ENCODE measurements at places on chromosomes 5 and 9.

DNA sequence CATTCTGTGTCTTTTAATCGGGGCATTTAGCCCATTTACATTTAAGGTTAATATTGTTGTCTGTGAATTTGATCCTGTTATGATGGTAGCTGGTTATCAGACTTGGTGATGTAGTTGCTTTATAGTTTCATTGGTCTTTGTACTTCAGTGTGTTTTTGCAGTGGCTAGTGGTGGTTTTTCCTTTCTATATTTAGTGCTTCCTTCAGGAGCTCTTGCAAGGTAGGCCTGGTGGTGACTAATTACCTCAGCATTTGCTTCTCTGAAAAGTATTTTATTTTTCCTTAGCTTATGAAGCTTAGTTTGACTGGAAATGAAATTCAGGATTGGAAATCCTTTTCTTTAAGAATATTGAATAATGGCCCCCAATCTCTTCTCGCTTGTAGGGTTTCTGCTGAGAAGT, 156.9 kb downstream of the CNTLN start:
- no peak for DNase-seq

- DNase-seq: no peak
Measured at GRCh38 chr9:99626426-99626825, 195.3 kb upstream of the NR4A3 start.

- no peak for DNase-seq
Measured at GRCh38 chr9:81848472-81848871, 79.8 kb upstream of the SPATA31D4 start.

- no peak for DNase-seq
Measured at GRCh38 chr5:75042522-75042921, 9.8 kb downstream of the GCNT4 start.

GRCh38 chr5:75729321-75729720, 12.1 kb upstream of the POC5 start:
- no peak for DNase-seq

GRCh38 chr9:130768891-130769403, 66.1 kb upstream of the ABL1 start:
- no peak for DNase-seq

DNA sequence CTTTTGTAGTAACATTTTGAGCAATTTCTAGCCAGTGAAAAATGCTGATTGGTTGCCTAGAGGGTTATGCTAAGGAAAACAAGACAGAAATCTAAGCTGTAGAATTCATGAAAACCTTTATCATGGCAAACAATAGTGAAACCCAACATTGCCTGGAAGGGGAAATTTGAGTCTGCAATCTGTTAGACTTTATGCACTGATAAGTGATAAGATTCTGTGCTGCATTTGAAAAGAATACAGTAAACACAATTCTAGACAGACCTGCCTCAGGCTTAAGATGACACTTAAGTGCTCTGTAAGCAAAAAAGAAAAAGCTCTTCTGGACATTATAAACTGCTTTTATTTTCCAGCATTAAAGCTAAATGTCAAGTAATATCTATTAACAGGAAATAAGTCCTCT, 519.3 kb downstream of the ISL1 start:
- DNase-seq: no peak

DNA sequence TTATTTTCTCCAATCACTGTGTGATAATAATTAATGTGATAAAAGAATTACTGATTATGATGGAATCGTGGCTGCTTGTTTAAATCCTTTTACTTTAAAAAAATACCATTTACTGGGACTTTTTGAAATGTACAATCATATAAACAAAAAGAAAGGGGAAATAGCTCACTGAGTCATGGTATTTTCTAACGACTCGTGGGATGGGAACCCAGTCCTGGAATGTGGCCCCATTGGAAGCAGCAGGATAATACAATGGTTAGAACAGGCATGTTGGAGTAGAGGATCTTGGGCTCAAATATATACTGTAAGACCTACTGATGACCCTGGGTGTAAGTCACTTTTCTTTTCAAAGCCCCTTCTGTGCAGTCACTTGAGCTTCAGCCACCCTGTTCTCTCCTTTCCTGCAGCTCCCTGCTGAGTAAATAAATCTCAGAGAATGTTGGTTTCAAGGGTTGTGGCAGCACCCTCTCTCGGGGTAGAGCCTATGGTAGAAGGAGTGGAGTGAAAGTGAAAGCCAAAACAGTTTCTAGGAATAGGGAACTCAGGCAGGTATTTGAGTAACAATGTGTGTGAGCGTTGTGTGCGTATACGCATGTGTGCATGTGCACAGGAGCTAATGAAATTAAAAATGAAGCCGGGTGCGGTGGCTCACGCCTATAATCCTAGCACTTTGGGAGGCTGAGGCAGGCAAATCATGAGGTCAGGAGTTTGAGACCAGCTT, 40.8 kb upstream of the LARP1 start:
- DNase-seq: no peak

- DNase-seq: no peak
Measured at GRCh38 chr5:13591621-13592020, 352.9 kb downstream of the DNAH5 start.

GRCh38 chr5:95863383-95863757, 40.8 kb upstream of the GLRX start:
- no peak for DNase-seq

DNA sequence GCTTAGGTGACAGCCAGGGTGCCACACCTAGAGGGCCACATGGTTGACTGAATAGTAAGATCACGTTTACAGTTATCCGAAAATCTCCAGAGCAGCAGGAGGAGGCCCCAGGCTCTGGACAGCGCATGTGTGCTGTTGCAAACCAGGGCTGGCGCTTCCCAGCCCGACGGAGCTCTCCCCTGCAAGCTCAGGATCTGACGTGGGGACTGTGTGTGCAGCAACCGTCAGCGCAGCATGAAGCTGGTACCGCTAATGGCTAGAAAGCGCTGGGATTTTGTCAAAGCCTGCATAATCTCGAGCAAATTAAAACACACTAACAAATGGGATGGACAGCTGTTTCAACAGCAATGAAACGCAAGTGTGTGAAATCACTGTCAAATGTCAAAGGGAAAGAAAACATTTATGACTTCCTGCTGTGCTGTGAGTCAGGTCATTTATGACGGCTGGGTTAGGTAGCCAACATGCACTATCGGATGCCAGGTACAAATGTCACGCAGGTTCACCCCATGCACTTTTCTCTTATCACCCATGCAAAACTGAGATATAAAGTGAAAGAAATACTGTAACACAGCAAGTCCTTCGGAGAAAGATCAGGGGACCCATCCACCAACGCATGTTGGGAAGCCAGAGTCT, 7.5 kb downstream of the SURF4 start:
- DNase-seq: no peak

- no peak for DNase-seq
Measured at GRCh38 chr5:1743769-1744085, 55.9 kb downstream of the MRPL36 start.

DNA sequence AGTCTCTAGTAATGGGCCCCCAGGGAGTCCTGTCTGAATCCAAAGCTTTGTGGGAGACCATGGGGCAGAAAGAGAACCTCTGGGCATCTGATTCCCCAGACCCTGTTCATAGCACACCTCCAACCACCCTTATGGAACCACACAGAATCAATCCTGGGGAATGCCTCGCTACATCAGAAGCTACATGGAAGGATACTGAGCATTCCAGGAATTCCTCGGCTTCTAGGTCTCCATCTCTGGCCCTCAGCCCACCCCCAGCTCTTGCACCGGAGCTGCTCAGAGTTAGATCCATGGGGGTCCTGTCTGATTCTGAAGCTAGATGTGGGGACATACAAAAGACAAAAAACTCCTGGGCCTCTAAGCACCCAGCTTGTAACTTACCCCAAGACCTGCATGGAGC, 28.4 kb downstream of the VCP start:
- no peak for DNase-seq

DNA sequence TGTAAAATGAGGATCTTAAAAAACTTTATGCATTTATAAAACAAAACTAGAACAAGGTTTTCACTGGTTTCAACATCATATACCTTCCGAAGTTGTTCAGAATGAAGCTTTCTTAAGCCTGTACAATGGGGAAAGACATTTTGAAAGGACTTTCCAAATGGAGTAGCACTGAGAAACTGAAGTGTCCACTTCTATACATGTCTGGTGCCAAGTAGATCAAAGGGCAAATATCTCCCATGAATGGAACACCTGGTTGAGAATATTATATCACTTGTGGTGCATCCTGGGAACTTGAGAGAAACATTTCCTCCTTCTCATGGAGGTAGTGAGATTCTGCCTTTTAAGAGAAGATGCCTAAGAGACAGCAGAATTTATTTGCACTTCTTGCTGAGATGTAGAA, 182.1 kb upstream of the ACTBL2 start:
- no peak for DNase-seq

GRCh38 chr5:1975406-1975715, 92.6 kb upstream of the IRX4 start:
- DNase-seq: no peak

GRCh38 chr9:20312732-20313131, 309.6 kb downstream of the MLLT3 start:
- no peak for DNase-seq

DNA sequence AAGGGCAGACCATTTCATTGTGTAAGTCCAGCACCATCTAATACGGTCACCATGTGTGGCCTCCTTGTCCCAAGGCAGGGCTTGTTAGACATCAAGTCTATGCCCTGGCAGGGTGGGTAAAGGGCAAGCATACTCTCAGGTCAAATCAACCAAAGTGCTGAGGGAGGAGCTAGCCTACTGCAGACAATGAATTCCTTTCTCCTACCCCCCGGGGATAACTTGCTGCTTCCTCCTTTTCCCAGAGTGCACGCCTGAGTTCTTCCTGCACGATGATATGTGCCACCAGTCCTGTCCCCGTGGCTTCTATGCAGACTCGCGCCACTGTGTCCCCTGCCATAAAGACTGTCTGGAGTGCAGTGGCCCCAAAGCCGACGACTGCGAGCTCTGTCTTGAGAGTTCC, 71.4 kb downstream of the RFK start:
- DNase-seq: no peak

GRCh38 chr5:116989995-116990394, 415.4 kb upstream of the SEMA6A start:
- no peak for DNase-seq

- no peak for DNase-seq
Measured at GRCh38 chr9:131370638-131371037, 23.2 kb upstream of the PRRC2B start.

DNA sequence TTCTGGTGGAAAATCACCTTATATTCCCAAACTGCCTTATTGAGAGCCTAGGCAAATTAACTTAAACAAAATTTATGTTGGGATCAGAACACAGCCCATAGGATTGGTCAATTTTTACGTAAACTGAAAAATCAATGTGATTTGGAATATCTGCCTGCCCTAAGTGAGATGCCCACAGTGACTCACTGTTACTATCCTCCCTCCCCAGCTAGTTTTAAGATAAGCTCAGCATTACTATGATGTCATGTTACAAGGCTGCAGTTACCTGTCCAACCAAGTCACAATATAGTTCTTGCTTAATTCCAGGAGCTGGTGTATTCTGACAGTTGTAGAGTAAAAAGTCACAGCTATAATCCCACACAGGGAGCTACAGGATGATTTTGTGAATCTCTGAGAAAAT, 23.1 kb downstream of the SKP1 start:
- no peak for DNase-seq

- no peak for DNase-seq
Measured at GRCh38 chr9:82126256-82126655, 137.7 kb downstream of the SPATA31D1 start.

DNA sequence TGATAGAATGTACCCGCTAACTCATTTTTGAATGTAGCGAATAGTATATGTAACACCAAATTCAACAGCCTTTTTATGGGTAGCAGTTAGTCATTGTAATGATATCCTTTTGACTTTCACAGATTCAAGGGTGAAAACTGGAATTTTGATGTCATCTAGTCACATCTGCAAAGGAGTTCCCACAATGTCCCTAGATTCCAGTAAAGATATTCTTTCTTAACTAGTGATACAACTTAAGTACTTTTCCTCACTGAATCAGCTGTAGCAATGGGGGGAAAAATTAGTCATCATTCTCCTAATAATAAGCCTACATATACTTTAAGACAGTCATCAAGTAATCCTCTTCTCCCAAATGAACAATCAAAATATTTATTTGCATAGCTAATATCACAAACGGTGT, 11.5 kb upstream of the SSBP2 start:
- no peak for DNase-seq

- DNase-seq: no peak
Measured at GRCh38 chr5:100832252-100833230, 70.5 kb downstream of the ST8SIA4 start.

GRCh38 chr9:76996700-76997099, 22.8 kb upstream of the FOXB2 start:
- peak; percentile 8 for DNase-seq

GRCh38 chr9:82206946-82207345, 218.4 kb downstream of the SPATA31D1 start:
- DNase-seq: no peak

- peak; percentile 57 for DNase-seq
Measured at GRCh38 chr5:155616779-155617392, 603.3 kb downstream of the KIF4B start.

GRCh38 chr9:86632537-86632936, 278.3 kb upstream of the TUT7 start:
- no peak for DNase-seq

DNA sequence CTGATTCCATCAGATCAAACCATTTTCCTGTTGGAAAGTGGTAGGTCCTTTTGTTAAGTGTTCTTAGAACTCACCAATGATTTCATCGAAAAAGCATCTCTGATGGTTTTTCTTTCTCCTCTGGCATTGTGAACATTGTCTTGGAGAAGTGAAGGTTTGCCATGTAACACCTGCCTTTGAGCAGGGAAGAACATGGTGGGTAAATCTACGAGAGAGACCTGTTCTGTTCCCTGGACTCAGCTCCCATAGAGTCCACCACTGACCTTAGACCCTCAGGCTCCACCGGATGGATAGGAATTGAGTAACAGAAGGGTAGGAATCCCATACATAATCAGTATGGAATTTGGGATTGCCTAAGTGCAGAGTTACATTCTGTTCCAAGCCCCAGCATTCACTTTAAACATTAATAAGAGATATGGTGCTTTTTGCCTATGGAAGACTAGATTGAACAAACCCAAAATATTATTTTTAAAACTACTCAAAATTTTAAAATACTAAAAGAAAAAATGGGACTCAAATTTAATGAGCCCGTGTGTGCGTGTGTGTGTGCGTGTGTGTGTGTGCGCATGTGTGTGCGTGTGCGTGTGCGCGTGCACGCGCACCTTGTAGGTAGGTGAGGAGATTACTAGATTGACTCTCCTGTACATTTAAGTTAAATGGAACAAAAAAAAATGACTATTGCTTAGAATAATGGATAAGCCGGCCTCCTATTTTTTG, 92.0 kb downstream of the C9orf152 start:
- no peak for DNase-seq

GRCh38 chr5:152271420-152271819, 133.7 kb downstream of the NMUR2 start:
- DNase-seq: no peak

DNA sequence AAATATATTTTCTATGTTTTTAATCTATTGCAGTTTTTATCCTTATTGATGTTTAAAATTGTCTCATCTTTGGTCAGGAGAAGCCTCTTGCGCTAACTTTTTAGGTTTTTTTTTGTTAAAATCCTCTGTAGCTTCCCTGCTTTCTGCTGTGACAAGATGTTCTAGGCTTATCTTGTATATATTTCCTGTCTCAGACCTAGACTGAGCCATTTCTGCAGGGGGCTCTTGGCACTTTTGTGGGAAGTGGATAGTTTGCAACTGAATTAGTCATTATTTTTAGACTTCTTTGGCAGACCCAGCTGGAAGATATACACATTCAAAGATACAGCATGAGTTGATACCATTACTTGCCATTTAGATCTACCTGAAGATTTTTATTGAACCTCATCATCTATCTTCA, 28.8 kb downstream of the TCERG1 start:
- no peak for DNase-seq

GRCh38 chr5:72141440-72142355, 34.4 kb downstream of the MAP1B start:
- no peak for DNase-seq
